ENCODE measurements at places on chromosomes 3 and 15. TPM values are rescaled to one million over a fixed set of nuclear protein-coding genes. Genes with fewer than 3 reads are reported as not detected.

DNA sequence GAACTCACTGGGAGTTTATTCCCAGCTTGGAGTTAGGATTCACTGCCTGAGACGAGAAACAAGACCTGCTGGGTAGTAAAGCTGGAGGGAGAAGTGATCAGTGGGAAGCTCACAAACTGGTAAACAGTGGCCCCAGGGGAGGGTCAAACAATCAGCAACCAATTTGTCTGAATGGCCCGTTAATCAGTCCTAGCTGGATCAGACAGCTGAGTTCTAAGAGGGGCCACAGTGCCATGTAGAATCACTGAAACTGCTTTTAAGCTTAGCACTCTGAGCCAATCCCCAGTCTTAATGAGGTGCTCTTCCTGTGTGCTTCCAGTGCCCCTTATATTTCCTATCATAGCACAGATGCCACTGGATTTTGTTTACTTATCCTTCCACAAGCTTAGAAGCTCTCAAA is 591.7 kb downstream of the RSL24D1 start:
- no peak for DNase-seq

DNA sequence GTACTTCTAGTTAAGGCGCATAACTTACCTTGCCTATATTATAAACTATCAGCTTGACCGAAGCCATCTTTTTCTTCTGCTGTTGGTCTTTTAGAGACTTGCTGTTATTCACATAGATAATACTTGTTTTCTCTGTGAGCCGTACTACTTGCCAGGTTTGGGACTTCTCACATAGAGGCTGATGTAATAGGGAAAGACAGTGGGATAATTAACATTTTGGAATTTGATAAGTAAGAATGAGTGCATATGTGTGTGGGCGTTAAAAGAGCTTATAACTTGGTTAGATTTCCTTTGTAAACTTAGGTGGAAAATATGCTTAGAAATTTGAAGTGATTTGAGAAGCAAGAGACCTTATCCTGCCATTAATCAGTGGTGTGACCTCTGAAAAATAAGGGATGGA is 47.8 kb downstream of the FNDC3B start:
- no peak for DNase-seq

DNA sequence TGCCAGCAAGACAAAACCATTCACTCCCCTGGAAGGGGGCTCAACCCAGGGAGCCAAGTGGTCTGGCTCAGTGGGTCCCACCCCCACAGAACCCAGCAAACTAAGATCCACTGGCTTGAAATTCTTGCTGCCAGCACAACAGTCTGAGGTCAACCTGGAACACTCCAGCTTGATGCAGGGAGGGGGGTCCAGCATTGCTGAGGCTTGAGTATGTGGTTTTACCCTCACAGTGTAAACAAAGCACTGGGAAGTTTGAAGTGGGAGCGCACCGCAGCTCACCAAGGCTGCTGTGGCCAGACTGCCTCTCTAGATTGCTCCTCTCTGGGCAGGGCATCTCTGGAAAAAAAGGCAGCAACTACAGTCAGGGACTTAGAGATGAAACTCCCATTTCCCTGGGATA is 81.7 kb downstream of the MSL2 start:
- no peak for DNase-seq

GRCh38 chr3:20316238-20316637 is 130.2 kb upstream of the SGO1 start:
- no peak for DNase-seq

- no peak for DNase-seq
Observed at GRCh38 chr15:70459312-70459711, 304.0 kb downstream of the UACA start.

DNA sequence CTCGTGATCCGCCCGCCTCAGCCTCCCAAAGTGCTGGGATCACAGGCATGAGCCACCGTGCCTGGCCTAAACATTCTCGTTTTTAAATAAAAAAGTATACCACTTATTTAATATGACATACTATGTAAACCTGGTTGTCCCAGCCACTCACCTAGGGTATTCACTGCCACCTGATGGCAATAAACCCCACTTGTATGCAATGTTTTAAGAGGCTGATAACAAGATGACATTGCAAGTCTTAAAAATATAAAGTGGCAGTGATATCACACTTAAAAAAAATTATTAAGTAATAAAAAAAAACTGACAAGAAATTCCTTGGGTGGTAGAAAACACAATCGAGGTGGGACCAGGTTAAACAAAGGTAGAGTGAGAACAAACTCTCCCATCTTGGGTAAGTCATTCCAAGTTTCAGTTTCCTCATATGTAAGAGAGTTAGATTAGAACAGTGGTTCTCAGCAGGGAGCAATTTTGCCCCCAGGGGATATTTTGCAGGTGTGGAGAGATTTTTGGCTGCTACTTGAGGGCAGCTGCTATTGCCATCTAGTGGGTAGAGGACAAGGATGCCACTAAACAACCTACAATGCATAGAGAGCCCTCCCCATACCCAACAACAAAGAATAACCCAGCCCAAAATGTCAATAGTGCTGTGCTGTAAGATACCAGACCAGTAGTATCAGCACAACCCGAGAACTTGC is 14.5 kb downstream of the ARF4 start:
- DNase-seq, result no peak

DNA sequence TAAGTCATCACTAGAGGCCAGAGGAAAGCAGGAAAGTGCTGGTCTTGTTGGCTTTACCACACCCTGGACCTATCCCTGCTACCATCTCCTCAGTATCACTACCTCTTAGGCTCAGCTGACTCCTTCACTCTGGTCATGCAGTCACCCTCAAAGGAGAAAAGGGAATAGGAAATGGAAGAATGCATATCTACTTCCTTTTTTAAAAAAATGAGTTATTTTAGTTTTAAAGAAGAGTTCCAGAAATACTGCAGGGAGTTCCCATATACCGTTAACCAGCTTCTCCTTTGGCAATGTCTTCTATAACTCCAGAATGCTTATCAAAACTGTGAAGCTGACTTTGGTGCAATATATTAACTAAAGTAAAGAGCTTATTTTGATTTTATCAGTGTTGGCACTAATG is 688.6 kb downstream of the DIPK2A start:
- no peak for DNase-seq

DNA sequence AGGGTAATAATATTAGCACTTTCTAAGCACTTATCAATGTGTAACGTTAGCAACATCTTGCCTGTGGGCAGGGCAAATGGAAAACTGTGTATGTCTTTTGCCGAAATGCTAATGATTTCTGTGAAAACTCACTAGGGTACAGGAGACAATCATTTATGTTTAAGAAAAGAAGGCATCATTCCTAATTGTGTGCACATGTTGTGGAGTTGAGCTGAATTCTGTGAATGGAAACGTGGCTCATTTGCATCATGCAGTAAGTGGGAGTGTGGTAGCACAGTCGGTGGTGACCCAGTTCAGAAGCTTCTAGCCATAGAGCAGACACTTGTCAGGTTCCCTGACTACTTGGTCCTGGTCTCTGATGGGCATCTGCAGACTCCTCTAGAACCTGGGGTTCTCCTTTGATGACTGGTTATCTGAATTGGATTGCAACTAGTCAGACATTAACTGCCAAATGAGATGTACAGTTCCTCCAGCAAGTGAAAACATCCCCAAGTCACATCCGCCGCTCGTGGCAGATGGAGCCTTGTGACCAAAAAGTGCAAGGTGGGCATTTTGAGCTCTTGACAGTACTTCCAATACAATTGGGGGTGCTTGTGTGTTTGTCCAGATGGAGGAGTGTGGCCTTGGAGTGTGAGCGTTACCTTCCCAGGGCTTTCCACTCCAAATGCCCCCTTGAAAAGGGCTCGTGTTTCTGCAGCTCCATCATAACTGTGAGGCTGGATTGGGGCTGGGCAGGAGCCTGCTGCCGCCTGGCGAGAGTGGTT is 21.5 kb downstream of the MRPS25 start:
- DNase-seq, result no peak

- DNase-seq, result no peak
Observed at GRCh38 chr15:77853008-77853328, 220.3 kb upstream of the LINGO1 start.

DNA sequence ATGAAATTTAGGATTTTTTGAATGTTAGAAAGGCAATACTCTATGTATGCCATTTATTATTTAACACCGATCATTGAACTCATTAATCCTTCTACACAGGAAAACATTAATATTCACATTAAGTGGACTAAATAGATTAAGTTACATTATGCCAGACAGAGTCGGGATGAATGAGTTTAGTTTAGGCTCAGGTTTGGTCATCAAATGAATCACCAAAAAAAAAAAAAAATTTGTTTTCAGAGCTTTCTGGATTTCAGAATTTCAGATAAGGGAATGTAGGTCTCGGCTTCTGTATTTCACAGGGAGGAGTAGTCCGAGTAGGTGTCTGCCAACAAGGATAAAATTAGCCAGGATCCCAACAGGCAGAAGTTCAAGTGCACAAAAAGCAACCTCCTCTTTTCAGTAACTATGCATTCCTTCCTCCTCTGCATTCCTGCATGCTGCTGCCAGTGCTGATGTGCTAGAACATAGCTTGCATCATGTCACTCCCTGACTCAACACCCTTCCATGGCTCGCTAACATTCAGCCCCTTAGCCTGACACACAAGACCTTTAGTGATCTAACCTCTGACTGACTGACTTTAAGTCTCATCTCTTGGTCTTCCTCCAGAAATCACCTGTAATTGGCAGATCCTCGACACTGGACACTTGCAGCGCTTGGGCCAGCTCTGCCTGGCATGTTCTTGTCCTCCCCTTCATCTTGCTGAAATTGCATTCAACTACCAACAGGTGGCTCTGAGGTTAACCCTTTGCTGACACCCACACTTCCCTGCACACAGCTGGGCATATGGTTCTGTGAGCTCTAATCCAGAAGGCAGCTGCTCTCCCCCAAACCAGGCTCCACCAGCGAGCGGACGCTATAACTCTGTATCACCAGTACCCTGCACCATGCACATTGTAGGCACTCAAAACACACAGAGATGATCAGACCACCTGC is 145.4 kb upstream of the PROK2 start:
- no peak for DNase-seq

- DNase-seq, result peak; percentile 31
Observed at GRCh38 chr3:47578119-47578632, 489 bp downstream of the CSPG5 start.

GRCh38 chr15:51737522-51738305 is at the start of gene LYSMD2:
LYSMD2 (minus strand) TSS chr15:51737655; CDS start chr15:51737622, 33 bp downstream.
- peak; percentile 96 for DNase-seq

- no peak for DNase-seq
Observed at GRCh38 chr3:15955968-15956367, 158.2 kb upstream of the ANKRD28 start.

- DNase-seq, result no peak
Observed at GRCh38 chr15:77824361-77825251, 191.9 kb upstream of the LINGO1 start.

GRCh38 chr3:149604125-149604875 is 53.5 kb downstream of the WWTR1 start:
- no peak for DNase-seq

- peak; percentile 22 for DNase-seq
Observed at GRCh38 chr15:36579792-36580431, 486 bp downstream of the CDIN1 start.

DNA sequence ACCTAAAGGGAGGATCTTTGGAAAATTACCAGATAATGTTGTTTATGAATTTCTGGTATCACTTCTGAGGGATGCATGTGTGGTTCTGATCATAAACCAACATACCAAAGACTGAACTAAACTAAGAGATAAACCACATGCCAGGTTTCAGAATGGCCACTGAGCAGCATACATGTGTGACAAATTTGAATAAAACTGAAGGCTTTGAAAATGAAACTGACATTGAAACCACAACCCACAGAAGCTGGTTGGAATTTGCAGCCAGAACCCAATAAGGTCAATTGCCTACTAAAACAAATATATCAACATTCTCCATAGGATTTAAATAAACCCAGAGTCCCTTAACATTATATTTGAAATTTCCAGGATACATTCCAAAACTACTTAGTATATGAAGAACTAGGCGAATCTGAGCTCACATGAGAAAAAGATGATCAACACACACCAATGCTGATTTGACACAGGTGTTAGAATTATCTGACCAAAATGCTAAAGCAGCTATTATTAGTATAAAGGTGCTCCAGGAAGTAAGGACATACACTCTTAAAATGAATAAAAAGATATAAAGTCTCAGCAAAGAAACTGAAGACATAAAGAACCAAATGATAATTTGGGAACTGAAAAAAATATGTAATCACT is 125.0 kb downstream of the ZNF280D start:
- DNase-seq, result no peak

DNA sequence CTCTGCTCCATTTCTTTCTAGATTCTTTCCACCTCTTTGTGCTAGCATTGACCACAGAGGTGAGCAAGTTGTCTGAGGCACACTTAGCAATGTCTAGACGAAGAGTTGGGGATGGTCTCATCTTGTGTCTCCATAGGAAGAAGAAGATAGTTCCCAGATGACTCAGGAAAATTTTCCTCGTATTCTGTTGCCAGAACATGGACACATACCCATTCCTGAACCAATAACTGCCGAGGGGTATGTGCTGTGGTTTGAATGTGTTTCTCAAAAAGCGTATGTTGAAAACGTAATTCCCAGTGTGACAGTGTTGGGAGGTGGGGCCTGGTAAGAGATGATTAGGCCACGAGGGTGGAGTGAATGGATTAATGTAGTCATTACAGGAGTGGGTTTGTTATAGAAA is 107.5 kb upstream of the GALNT15 start:
- no peak for DNase-seq

GRCh38 chr3:14345496-14346150 is 56.8 kb upstream of the SLC6A6 start:
- DNase-seq, result no peak

DNA sequence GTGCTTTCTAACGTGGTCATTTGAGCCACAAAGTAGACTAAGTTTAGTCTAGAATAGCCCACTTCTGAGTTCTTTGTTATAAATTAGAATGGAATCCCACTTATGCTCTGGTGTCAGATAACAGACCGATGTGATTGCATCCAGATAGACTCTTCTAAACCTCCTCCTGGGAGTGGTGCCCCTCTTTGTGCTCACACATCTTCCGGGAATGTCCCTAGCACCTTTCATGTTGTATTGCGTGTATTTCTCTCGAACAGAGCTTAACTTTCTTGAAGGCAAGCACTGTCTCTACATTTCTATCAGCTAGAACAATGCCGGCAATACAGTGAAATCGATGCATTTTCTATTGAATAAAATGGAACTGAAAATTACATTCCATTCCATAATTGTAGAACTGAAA is 23.0 kb downstream of the CP start:
- no peak for DNase-seq

Gene PCOLCE2
- 9.4 TPM for total RNA-seq

Gene SOX2
- 5.2 TPM for total RNA-seq

Gene NTRK3
- total RNA-seq, result 4.2 TPM

Gene CADM2
- total RNA-seq, result 1.2 TPM

Gene PLOD2
- 13.6 TPM for total RNA-seq

Gene PDZRN3
- 7.0 TPM for total RNA-seq

Gene TLR9
- total RNA-seq, result not detected

Gene HTD2
- total RNA-seq, result 7.1 TPM

Gene PDIA5
- total RNA-seq, result 36.2 TPM

Gene TLNRD1
- 28.8 TPM for total RNA-seq

Gene TMEM202
- not detected for total RNA-seq

Gene KNG1
- total RNA-seq, result not detected

Gene VGLL3
- total RNA-seq, result 11.5 TPM

Gene CSPG4
- total RNA-seq, result 23.3 TPM

Gene ANKDD1A
- total RNA-seq, result 5.6 TPM

Gene TRH
- total RNA-seq, result 0.15 TPM

Gene CMC1
- total RNA-seq, result 17.0 TPM

Gene OR5K3
- not detected for total RNA-seq

Measured in upper lobe of left lung (tissue), 6 donors.